Activated naive CD8-positive, alpha-beta T cell treated with anti-CD3 and anti-CD28 coated beads, Interleukin-2, amount 10 ng/mL, durations not matched to agents 7 days and 5 days (primary cell): ENCODE measurements at places on chromosomes 11 and 22.
A peak's percentile ranks its signal among the peaks of the same experiment; 100 is the strongest.

DNA sequence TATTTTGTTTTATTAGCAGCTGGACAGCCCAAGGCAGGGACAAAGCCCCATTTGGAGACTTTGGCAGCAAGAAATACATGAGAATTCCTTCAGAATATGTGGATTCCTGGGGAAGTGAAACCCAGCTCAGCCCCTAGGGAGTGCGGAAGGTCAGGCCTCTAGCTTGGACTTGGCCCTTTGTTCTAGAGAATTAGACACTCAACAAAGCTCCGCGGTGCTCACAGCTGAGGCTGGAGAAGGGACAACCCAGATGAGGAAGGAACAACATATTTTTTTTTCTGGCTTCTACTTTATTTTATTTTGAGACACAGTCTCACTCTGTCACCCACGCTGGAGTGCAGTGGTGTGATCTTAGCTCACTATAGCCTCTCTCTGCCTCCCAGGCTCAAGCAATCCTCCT is 44.7 kb upstream of the SEPTIN5 start:
- DNase-seq, result no peak

- no peak for DNase-seq
Measured at GRCh38 chr22:32206774-32207758, 2.2 kb upstream of the RFPL2 start.

DNA sequence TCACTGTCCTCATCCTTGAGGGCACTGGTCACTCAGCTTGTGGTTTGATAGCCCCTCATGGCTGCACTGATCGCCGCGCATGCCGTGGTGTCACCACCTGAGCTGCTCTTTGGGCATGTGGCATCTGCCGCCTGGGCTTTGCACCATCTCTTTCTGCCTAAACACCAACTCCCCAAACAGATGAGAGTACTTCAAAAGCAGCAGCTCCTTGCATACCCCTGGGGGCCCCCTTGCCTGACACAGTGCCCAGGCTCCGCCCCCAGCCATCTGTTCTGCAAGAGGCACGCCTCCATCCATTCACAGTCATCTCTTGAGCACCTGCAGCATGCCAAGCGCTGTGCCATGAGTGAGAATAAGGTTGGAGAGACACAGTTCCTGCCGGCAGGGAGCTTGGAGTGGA is 104.5 kb upstream of the B3GAT1 start:
- no peak for DNase-seq

DNA sequence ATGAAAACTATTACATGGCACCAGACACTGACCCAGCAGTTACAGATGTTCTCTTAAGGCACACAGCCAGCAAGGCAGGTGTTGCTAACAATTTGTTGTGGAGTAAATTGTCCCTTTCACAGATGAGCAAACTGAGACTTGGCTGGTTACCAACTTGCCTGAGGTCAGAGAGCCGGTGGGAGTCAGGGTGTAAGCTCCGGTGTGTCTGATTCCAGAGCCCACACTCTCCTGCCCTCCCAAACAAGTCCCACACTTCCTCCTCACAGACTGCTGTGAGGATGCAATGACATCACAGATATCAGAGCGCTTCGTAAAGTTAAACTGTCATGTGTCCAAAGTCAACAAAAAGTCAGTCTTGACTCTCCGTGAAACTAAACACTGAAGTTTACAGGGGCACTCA is 12.5 kb downstream of the GDPD5 start:
- DNase-seq, result no peak

GRCh38 chr11:102325088-102325487 is 7.8 kb downstream of the BIRC3 start:
- no peak for DNase-seq

DNA sequence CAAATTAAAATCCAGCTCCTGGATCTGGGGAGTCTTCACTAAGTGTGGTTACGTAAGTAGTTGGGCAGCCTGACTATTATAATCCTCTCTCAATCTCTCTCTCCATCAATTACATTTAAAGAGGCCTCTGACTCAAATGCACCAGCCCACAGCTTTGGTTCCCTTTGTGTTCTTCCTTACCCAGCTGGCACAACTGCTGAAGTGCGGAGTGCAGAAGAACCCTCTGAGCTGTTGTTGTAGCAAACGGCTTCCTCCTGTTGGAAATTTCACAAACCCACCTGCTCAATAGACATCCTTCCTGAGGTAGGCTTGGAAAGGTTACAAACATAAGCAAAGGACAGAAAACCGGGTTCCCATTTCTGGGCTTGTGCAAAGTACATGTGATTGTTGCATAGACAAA is 17.0 kb upstream of the SORL1 start:
- DNase-seq, result no peak

- no peak for DNase-seq
Measured at GRCh38 chr11:83583757-83584366, 297.7 kb upstream of the CCDC90B start.

DNA sequence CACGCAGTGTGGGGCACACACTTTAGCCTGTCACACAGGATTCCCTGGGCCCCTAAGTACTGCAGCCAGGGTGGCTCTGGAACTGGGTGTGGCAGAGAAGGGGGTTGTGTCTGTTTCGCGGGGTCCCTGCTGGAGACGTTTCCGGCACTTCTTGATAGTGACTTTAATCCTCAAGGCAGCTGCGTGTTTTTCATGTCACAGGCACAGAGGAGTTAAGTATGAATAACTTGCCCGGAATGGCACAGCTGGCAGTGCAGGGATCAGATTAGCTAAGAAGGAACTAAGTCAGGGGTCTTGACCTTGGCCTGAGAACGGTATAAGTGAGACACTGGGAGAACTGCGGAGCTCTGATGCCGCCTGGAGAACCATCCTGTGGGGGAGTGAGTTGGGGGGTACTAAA is 7.5 kb upstream of the KRTAP5-7 start:
- no peak for DNase-seq

DNA sequence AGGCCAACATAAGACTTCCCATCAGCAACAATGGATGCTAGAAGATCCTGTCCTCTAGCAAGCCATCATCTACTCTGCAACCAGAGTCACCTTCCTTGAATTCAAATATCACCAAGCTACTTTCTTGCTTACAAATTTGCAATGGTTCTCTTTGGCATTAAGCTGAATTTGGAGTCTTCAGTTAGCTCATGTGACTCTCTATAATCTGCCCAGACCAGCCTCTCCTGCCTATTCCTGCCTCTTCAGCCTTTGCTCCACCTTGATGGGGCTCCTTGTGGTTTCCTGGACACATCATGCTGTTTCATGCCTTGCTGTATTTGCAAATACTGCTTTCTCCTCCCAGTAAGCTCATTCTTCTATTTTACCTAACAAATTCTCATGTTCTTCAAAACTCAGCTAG is 82.3 kb downstream of the RASSF10 start:
- no peak for DNase-seq

DNA sequence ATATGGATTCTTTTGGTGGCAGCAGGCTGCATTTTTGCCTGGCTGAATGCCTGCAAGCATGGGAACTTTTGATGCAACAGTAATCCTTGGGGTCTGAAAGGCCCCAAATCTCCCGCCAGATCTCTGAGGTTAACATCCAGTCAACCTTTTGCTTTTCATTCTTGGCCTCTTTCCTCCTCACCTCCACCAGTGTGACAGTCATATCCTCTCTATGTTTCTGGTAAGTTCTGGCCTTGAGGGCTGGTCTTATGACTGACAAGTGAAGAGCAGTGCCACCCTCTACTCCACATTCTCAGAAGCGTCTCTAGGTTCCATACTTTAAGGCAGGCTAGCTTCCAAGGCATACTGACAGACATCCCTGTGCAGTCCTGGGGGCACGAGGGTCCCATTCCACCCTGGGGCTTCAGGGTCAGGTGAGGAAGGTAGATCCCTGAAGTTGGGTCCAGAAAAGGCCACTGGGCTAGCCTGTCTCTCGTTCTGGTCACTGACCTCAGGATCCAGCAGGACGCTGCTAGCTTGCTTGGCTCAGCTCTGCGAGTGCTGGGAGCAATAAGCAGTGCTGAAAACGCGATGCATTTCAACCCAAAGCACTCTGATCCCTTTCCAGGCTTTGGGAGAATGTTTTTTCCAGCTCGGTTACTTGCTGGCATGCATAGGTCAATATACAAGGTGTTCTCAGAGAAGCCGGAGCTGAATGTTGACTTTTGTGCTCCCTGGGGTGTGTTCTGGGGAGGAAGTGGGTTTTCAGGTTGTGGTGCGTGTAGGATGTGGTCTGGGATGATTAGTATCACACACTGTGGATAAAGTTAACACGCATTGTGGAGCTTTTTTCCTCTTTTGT is 75.2 kb downstream of the PTPRJ start:
- peak; percentile 81 for DNase-seq

GRCh38 chr11:18061351-18061750 is 15.3 kb upstream of the TPH1 start:
- no peak for DNase-seq

- no peak for DNase-seq
Measured at GRCh38 chr11:130389335-130389935, 39.0 kb downstream of the ADAMTS8 start.

- DNase-seq, result no peak
Measured at GRCh38 chr11:2588809-2589537, 110.8 kb downstream of the KCNQ1OT1 start.

DNA sequence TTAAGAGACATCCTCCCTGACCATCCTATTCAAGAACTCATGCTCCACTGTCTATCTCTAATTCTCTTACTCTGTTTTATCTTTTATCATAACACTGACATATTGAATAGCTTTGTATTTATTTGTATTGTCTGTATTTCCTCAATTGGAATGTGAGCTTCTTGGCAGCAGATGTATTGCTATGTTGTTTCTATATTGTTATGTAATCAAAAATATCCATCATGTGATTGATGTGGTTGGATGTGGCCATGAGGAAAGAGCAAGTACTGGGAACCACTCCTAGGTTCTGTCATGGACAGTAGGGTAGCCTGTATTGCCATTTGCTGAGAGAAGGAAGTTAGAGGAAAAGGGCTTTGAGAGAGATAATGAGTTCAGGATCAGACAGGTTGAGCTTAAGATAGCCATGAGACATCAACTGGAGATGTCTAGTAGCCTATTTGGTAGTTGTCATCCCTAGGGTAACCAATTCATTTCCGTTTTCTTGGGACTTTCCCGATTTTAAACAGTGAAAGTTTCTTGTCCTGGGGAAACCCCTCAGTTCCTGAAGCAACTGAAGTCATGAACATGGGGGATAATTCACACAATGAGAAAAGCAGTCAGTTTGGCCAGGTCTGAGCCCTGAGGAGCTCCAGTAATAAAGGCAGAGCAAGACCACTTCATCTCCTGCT is 404.5 kb downstream of the INSC start:
- no peak for DNase-seq

- no peak for DNase-seq
Measured at GRCh38 chr11:34364102-34364501, 6.3 kb upstream of the ABTB2 start.

DNA sequence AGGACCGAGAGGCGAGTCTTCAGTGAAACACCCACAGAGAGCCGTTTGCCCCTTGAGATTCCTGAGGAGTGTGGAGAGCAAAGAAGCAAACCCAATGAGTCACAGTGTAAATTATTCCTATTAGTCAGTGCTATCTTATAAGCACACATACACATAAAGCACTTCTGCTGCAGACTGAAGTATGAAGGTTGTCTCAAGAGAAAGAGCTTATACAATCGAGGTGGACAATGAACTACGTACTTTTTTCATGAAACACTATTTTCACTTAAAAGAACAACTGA is 37.3 kb downstream of the GALNT18 start:
- DNase-seq, result no peak

DNA sequence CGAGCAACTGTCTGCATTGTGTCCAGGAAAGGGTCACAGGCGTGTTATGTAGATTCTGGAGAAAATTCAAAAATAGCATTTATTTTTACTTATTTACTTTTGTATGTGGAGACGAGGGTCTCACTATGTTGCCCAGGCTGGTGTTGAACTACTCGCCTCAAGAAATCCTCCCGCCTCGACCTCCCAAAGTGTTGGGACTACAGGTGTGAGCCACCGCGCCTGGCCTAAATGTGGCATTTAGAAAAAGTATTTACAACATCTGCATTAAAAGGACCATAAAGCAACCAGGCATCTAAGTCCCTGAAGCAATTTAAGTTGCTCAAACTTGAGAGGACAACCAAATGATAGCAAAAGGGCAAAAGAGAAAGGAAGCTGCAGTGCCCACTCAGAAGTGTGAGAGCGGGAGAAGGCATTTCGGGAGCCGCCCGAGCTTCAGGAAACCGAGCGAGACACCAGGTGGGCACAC is 595 bp downstream of the TRIM66 start:
- DNase-seq, result no peak

DNA sequence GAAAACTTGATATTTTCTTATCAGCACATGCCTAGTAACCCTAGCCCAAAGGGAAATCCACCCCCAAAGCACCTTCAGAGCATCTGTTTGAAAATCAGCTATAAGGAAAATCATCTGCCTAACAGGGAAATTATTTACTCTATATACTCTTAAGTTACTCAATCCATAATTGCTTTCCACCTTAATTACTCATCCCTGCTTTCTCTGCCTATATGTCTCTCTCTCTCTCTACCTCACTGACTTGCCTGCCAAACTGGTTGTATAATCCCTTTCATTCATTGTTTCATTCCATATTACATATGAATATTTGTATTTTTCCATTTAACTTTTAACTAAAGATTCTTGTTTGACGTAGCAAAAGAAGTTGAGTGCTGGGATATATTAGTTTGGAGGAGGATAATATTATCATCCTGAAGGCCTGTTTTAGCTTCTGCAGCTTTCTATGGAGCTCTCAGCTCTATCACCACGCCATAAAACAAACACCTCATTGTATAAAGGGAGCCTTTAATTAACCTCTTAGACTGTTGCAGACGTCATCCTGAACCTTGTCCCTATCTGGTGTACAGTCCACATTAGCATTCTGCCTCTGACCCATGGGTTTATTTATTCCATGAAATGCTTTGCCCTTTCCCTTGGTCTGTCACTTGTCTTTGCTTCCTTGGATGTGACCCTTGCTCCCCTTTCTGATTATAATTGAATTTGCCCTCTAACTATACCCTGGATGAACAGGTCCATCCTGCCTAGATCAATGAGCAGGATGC is 98.9 kb downstream of the INSC start:
- DNase-seq, result no peak

DNA sequence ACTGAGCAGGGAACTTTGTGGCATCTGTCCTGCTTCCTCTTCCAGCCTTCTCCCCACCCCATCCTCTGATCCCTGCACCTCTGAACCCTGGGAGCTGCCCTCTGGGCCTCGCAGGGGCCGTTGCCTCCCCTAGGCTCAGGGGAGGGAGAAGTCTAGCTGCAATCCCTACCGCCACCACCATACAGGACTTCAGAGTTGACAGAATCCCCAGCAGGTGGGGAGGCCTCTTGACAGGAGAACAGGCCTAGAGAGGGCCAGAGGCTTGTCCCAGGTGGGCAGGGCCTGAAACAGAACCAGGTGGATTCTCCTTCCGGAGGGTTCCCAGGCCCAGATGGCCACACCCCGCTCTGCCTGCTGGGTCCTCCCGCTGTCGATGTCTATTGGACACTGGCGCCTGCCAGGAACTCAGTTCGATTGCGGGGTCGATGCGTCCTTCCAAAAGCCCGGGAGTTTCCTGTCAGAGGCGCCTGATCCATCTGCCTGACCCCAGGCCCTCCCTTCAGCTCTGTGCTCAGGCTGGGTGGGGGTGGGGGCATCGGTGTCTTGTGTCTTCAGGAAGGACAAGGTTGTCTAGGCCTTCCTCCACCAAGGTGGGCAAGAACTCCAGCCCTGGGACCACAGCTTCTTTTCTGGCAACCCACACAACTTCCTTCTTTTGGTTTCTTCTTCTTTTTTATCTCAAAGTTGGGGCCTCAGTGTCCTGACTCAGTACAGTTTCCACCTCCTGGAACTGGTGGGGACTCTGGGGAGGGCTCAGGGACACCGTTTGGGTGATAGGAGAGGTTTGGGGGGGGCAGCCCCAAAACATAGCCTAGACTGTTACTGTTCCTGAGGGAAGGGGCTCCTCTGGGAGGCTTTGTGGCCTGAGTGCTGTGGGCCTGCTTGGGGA is 6.4 kb downstream of the STARD10 start:
- DNase-seq, result peak; percentile 50

GRCh38 chr11:9041747-9042146 is 37.9 kb upstream of the NRIP3 start:
- DNase-seq, result no peak
